ENCODE measurements at places on chromosomes 4 and X. TPM values are rescaled to one million over a fixed set of nuclear protein-coding genes. Genes with fewer than 3 reads are reported as not detected.

DNA sequence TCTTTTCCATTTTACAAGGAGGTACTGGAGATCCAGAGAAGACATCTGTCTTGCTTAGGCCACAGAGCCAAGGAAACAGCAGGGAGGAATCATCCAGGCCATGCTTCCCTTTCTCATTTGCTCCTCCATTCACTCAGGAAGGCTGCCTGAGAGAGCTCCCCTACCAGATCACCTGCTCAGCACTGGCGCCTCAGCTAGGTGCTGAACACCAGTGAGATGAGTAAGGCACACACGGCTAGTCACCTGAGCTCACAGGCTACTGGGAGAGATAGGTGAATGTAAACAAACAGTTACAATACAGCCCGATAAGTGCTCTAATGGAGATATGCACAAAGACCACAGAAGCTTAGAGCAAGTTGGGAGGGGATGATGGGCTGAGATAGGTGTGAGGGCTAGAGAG, 149.8 kb upstream of the ARHGEF9 start:
- no peak for DNase-seq

GRCh38 chrX:137031517-137032340, 2.1 kb downstream of the GPR101 start:
- DNase-seq: no peak

DNA sequence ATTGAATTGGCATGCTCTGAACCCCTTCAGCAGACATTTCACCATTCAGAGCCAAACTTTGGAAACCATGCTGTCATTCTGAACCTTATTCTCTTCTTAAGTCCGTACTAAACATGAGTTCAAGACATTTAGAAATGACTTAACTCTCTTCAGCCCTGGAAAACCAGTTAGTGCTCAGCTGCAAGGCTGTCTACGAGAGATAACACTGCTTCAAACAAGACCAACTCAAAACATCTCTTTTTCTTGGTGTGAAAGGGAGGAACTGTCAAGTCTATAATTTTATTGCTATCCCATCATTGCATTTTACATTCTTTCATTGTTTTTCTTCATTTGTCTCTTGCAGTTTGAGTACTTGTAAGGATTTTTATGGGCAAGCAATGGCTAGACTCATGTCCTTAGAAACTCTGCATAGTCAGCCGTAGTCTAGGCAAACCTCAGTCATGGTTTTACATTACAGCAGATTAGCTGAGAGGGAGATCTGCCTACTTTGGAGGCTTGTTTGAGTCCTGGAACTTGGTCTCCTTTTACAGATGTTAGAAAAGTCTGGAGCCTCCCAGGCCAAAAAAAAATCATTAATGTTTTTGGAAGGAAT, 120.6 kb upstream of the JADE1 start:
- DNase-seq: no peak

GRCh38 chr4:145552181-145552822, 66.9 kb upstream of the MMAA start:
- no peak for DNase-seq

GRCh38 chrX:103879339-103879738, 47.3 kb upstream of the RAB9B start:
- DNase-seq: no peak

- no peak for DNase-seq
Observed at GRCh38 chr4:87192145-87192919, 28.1 kb downstream of the KLHL8 start.

DNA sequence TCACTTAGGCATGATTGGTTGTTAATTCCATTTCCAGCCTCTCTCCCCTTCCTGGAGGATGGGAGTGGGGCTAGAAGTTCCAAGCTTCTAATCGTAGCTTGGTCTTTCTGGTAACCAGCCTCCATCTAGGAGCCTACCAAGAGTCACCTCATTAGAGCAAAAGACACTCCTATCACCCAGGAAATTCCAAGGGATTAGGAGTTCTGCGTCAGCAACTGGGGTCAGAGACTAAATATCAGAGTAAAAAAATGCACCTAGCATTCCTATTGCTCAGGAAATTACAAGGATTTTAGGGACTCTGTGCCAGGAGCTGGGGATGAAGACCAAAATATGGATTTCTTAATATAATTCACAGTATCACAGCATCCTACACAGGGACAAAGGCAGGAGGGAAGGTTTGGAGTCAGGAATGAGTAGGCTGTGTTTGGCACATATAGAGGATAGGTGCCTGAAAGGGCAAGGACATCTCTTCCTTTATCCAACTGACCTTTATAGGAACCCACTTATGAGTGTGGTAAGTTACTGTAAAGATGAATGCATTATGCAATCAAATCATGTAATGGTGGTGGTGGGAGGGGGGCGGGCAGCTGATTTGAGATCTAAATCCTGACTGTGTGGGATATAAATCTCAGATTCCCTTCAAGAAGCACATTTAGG, 30.5 kb upstream of the LIMCH1 start:
- no peak for DNase-seq

DNA sequence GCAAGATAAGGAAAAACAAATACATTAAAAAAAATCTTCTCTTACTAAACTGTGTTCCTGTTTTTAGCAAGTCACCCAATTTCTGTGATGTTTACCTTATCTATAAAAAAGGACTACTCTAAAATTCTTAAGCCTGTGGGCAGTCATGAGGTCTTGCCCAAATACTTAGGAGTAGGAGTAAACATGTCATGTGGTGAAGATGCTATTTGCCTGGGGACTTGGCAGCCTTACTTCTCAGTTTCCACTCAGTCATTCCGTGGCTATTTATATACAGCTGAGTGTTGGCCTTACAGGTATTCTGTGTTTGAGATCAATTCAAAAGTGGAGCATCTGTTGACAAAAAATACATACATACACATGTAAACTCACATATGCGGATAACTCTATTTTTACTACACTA, 89.9 kb upstream of the TLR2 start:
- no peak for DNase-seq

DNA sequence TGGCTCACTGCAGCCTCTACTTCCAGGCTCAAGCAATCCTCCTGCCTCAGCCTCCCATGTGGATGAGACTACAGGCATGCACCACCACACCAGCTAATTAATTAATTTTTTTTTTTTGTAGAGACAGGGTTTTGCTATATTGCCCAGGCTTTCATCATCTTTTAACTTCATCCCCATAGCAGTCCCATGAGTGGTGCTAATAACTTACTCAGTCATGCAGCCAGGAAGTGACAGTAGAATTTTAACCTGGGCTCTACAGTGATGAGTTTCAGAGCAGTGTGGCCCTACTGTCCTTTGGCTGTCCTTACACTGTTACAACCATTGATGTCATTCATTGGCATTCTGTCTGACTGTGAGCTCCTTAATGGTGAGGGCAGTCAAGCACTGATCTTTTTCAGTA, 3.9 kb upstream of the OCIAD2 start:
- DNase-seq: no peak

DNA sequence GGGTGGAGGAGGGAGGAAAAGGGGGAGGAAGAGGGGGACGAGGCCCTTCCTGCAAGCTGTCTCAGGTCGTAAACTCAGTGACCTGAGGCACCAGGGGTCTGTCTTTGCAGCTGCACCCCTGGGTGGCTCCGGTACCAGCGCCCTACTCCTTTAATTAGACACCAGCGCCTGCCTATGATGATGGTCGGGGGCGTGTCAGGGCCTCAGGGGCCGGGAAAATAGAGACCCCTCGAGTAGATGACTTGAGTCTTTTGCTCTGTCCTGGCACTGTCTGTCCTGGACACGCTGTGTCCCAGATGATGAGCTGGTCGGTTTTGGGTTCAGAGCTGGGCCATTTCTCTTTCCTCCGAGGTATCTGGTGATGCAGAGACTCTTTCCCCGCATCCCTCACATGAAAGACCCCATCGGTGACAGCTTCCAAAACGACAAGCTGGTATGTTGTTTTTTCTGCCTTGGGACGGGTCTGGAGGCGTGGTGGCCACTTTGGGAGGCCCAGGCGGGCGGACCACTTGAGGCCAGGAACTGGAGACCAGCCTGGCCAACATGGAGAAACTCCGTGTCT, 11.2 kb downstream of the SLC25A6 start:
- no peak for DNase-seq

- no peak for DNase-seq
Observed at GRCh38 chr4:76235407-76235806, 16.1 kb upstream of the FAM47E start.

- no peak for DNase-seq
Observed at GRCh38 chrX:86295293-86295692, 147.0 kb downstream of the DACH2 start.

GRCh38 chrX:13377550-13377934, 57.7 kb upstream of the ATXN3L start:
- DNase-seq: no peak

- DNase-seq: no peak
Observed at GRCh38 chrX:53718073-53718472, 31.6 kb upstream of the HUWE1 start.

GRCh38 chr4:41013746-41014145, 200.6 kb downstream of the APBB2 start:
- no peak for DNase-seq

DNA sequence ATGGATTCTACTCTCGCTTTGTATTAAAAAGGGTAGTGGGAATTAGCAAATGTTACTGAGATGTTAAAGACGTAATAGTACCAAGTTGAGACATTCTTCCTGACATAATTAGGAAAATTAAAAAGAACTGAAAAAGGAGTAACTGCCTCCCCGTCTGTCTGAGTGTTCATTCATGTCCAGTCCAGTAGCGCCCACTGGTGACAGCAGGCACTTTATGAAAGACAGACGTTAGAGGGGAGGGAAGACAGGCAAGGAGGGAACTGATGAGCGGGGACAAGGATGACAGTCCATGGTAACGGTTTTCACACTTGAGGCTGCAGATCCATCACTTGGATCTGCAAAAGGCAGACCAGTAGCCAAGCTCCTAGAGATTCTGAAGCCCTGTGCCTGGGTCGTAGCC, 326.7 kb downstream of the STK32B start:
- no peak for DNase-seq

DNA sequence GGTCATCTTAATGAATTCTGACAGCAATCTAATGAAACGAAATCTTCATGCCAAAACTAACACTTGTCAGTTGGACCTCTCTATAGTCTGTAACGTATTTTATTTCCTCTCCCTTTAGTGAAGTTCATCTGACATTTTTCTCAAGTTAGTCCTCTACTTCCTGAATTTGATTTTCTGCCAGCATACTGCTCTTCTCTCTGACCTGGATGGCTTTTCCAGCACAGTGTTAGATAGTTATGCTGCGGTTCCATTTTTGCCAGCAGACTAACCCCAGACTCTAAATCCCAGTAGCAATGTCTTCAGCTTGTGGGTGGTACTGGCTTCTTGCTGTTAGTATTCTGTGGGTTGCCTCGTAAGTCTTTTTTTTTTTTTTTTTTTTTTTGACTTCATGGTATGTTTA, 146.7 kb upstream of the VEGFC start:
- DNase-seq: no peak

GRCh38 chrX:109732017-109732801, 848 bp downstream of the ACSL4 start:
- no peak for DNase-seq

- peak; percentile 84 for DNase-seq
Observed at GRCh38 chr4:151417164-151417571, 8.2 kb downstream of the FHIP1A start.

DNA sequence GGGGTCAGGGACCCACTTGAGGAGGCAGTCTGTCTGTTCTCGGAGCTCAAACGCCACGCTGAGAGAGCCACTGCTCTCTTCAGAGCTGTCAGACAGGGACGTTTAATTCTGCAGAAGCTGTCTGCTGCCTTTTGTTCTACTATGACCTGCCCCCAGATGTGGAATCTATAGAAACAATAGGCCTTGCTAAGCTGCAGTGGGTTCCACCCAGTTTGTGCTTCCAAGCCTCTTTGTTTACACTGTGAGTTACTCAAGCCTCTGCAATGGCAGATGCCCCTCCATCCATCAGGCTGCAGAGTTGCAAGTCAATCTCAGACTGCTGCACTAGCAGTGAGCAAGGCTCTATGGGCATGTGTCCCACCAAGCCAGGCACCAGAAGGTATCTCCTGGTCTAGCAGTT, 158.1 kb downstream of the DTHD1 start:
- no peak for DNase-seq

DNA sequence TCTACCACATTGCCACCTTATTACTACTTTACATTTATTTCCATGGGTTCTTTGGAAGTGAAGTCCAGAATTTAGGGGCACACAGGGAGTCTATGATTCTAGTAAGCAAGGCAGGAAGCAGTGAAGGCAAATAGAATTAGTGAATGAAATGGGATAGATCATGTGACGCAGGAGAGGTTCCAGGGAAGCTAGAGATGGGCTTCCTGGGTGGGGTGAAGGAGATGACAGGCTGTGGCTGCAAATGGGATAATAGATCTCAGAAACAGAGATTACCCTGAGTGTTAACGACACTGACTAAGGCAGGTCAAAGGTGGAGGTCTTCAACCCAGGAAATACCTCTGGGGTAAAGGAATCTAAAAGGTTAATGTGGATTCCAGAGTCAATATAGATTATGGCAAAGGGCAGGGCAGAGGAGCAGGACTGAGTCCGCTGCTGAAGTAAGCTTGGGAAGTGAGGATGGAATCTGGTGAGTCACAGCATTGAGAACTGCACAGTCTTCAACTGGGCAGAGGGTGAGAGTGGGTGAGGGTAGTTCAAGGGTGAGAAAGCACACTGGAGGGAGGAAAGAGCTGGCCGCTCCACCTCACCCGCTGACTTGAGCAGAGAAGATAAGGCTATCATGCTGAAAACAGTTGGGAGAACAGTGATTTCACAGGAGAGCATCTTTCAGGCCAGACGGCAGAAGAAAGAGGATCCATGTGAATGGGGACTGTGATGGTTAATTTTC, 70.8 kb downstream of the ANXA3 start:
- no peak for DNase-seq

The ZXDB gene
- polyA plus RNA-seq: 6.4 TPM

The AMTN gene
- not detected for polyA plus RNA-seq

The SORCS2 gene
- 0.01 TPM for polyA plus RNA-seq

The OTC gene
- polyA plus RNA-seq: not detected

The LGI2 gene
- 0.69 TPM for polyA plus RNA-seq

The PDE6B gene
- polyA plus RNA-seq: not detected
